Chondrocyte (in vitro differentiated cells): ENCODE measurements at places on chromosomes 3 and 15.

- DNase-seq = no peak
Measured at GRCh38 chr15:78604420-78604819, 16.4 kb downstream of the CHRNA3 start.

GRCh38 chr3:185846037-185846436 lies 21.2 kb upstream of the IGF2BP2 start:
- DNase-seq = no peak

DNA sequence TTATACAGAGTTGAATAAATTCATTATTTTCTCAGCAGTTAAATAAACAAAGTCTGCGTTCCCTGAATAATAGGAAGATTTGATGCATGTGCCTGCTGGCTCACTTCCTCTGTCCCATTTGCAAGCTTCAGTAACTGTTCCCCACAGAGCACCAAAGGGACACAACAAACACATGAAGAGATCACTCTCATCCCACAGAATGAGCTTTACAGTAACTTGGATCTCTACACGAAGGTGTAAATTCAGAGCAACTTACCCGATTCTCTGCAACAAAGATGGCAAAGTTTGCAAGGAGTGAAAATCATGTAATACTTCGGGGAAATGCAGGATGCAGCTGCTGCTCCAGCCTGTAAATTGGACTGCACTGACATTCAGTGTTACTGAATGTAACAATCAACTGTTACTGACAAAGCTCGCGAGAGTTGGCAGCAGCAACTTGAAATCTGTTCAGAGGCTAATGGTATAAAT lies at the start of gene BCHE:
Gene BCHE, minus strand, starts transcription at position 366 of the 468 bp plus-strand sequence. CDS start 6,390 bp downstream, outside the sequence.
- DNase-seq = no peak

DNA sequence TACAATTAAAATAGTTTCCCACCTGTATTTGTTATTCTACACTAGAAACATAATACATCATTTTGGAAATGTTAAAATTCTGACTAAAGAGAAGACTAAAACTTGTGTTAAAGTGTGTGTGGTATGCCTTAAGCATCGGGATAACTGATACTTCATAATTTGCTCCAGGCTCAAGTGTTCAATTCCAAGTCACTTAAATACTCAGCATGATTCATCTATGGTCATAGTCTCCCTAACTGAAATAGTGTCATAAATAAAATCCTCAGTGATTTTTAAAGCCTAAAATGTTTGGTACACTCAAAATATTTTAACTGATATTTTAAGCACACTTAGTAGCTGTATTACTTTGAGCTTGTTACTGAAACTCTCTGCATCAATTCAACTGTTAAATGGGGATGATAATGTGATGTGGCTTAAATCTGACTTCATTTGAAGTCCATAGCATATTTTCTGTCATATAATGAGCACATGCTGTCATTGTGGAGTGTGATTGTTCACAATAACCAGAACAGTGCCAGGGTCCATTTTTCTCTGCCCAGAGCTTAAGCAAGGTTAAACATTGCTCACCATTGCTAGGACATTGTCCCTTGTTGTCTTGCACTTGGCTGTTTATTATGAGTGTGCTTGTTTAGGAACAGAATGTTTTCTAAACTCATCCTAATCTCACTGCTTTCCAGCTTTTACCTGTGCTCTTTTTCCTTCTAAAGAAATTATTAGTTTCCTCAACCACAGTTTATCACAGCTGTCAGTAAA lies 122.2 kb downstream of the KLHL25 start:
- DNase-seq = no peak

- DNase-seq = no peak
Measured at GRCh38 chr3:129051871-129052340, 8.7 kb upstream of the GP9 start.

DNA sequence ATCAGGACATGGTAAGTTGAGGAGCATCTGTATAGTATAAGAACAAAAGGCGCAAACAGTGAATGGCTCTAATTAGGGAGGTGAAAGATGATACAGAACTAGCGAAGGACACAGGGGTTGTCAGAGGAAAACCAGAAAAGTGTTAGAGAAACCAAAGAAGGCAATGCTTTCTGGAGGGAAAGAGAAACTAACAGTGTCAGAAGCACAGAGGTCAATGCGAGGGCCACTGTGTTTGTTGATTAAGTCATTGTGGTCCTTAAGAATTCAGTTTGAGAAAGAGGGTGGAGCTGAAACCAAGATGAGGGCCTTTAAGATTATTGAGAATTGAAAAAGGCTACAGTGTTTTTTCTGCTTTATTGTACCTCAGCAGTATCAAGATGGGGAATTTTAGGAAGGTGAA lies 28.8 kb downstream of the ATG7 start:
- DNase-seq = no peak

GRCh38 chr3:55597641-55598040 lies 110.5 kb upstream of the WNT5A start:
- DNase-seq = no peak

GRCh38 chr3:62159709-62160092 lies 213.6 kb downstream of the FEZF2 start:
- no peak for DNase-seq

GRCh38 chr15:51497806-51498205 lies 124.8 kb downstream of the DMXL2 start:
- DNase-seq = no peak

GRCh38 chr3:115151921-115152320 lies 4.8 kb upstream of the ZBTB20 start:
- DNase-seq = no peak

- peak; percentile 19 for DNase-seq
Measured at GRCh38 chr3:52289338-52289746, 1.7 kb downstream of the GLYCTK start.

DNA sequence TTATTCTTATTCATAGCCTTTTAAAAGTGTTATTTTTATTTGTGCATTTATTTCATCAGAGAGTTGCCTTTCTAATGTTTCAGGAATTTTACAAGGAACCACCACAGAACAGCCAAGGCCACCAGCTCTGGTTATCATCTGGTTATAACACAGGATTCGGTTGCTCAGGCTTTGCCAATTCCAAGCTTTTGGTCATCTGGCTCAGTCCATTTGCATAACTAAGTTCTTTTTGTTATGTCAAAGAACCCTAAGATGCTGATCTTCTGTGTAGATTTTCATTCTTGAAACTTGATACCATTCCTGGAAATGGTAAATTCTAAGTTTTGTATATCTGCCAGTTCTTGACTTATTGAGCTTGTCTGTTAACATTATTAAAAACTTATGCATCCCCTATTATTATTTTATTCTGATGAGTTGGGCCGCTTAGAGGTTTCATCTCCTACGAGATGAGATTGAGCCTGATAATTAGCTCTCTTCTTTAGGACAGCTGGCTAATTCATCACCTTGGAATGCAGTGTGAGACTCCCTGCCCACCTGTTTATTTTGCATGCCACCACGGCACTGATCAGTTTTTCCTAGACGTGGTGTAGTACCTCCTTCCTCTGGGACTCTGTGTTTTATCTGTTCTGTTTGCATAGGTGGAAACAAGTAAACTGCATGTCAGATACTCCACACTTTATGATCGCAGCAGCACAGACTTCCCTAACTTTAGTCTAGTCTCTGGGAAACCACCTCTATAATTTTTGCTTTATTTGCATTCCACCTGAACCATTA lies 264.8 kb downstream of the SLCO3A1 start:
- no peak for DNase-seq

DNA sequence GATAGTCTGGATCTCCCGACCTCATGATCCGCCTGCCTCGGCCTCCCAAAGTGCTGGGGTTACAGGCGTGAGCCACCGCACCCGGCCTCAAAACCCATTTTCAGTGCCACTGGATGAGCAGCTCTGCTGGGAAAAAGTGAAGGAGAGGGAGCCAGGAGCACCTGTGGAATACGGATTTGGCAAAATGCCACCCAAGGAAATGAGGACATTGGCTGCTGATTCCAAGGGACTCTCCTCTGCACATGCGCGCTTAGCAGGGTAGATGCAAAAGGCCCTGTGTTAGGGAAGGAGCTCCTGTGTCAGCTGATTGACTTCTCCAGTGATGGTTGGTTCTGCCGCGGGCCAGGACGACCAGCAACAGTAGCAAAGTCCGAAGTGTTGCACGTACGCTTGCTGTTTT lies 43.4 kb upstream of the IGF1R start:
- no peak for DNase-seq

DNA sequence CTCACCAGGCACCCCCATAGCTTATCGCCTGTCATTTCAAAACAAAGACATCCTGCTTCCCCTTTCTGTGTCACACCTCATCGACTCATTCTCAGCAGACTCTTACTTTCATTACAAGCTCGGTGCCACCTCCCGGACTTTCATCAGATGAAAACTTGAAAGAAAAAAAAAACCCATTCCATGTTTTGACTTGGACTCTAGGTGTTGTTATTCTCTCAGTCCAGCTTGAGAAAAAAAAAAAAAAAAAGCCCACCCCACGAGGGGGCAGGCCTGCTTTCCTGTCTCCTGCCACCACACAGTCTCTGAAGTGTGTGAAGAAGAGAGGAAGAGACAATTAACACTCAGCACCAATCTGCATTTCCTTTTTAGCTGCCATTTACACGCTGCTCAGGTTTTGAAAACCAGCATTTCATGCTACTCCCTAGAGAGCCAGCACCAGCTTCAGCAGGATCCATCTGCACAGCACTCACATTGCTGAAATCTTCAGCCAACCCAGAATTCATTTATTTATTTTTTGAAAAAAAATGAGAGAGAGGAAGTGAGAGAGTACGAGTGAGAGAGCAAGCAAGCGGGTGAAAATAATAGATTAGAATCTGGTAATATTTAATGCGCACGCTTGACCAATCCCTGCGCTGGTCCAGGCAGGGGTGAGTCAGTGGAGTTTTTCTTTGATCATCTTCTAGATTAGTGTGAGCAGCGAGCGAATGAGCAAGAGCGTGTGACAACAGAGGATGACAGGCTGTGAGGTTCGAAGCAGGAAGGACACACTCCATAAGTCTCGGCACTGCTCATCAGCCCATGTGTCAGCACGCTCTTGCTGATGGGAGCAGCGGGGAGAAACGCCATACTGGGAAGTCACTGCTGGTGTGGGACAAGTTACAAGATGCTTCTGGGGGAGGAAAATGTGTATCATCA lies 23.5 kb downstream of the ZNF80 start:
- DNase-seq = no peak

DNA sequence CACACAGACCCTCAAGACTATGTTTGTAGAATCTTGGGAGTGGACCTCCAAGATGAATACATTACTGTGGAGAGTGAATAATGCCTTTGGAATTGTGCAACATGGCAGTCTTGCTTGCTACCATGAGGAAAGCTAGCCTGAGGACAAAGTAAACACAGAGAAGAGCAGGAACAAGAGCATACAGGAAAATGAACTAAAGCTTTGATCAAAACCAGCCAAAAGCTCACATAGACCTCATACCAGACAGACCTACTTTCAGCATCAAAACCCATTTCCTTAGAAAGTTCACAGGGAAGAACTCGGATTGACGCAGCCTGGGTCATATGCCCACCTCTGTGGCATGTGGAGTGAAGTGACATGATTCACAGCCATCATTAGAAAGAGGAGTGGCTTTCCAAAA lies 3.3 kb upstream of the RAB8B start:
- no peak for DNase-seq

DNA sequence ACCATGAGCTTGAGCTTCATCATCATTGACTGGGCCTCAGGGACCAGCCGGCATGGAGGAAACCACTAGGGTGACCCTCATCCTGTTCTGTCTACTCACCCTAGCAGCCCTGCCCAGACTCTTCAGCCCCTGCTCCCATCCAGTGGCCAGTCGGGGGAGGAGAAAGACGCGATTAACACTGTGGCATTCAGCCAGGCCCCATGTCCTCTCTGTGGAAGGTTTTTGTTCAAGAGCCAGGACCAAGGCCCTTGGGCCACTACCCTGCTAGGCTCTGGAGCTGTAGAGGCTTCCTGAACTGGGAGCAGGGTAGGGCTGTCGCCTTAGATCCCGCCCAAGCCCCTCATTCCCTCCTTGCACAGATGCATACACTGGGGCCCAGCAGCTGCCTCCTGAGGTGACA lies 15.0 kb downstream of the SLC38A3 start:
- no peak for DNase-seq

- DNase-seq = no peak
Measured at GRCh38 chr15:72722071-72722696, 36.2 kb downstream of the BBS4 start.

DNA sequence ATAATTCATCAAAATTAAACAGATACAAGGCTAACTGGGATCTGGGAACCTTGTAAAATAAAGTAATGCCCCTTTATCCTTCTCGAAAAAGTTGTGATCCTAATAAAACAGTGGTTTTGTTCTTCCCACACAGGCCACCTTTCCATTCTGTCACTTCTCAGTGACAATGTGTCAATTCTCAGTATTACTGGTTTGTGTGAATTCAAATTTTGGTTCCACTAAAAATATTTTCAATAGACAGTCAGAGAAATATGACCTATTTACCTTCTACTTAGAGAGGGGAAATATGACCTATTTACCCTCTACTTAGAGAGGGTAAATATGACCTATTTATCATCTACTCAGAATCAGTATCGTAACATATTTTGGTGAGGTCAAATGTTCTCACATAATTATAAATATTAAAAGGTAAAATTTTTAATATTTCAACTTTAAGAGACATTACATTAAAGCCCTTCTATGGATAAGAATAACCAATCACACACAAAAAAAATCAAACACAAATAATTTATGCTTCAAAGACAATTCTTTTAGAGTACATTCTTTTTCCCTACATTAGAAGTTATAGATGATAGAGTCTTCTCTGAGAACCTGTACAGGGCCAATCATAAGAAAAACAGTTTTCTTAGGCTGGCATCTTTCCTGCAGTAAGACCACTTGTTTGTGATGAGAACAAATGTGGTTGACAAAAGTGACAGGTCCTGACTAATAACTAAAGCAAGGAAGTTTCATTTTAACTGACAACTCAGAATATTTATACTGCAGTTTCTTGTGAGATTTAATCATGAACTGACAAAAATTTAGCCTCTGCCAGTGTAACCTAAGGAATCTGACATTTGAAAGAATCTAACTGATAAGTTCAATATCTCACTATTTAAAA lies 323.3 kb downstream of the DIPK2A start:
- no peak for DNase-seq

- no peak for DNase-seq
Measured at GRCh38 chr3:38577371-38578080, 72.0 kb downstream of the SCN5A start.

DNA sequence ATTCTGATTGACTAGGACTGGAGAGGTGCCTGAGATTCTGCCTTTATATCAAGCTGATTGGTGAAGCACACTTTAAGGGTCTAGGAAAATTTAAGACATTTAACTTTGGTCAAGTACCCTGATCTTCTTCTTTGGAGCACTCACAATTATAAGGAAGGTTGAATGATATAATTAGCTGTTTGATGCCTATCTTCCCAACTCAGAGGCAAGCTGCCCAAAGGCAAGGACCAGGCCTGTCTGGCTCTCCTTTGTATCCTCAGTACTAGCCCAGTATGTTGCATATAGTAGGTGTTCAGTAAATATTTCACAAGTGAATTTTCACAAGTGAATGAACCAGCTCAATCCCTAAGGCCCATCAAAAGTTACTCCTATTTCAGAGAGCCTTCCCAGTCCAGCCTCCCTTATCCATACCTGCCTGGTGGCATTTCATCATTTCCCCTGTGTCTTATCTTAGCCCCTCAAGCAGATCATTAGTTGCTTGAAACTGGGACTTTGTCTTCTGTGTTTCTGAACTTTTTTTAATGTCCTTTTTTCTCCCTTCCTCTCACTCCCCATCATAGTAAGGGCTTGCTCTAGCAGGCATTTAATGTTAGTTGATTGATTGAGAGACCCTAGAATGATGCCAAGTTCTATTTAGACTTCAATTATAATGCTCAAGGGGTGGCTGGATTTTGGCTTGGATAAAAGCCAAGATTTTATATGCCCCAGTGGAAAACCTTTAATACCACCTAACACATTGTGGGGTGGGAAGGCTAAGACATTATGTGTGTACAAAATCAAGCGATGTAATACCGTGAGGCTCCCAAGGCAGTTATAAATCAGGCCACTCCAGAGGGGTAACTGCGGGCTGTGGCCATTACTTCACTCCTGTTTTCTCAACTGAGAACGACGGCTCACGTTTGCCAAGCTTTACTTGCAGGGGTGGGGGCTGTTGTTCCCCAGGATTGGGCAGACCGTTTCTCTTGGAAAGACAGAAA lies 43.2 kb upstream of the BOC start:
- no peak for DNase-seq
